Activated naive CD4-positive, alpha-beta T cell treated with anti-CD3 and anti-CD28 coated beads, Interleukin-2, amount 50 U/mL, for 16 hours (primary cell): ENCODE measurements at places on chromosomes 5 and 9.
A peak's percentile ranks its signal among the peaks of the same experiment; 100 is the strongest.

- peak; percentile 75 for DNase-seq
Observed at GRCh38 chr9:133742849-133743444, 4.8 kb upstream of the SARDH start.

DNA sequence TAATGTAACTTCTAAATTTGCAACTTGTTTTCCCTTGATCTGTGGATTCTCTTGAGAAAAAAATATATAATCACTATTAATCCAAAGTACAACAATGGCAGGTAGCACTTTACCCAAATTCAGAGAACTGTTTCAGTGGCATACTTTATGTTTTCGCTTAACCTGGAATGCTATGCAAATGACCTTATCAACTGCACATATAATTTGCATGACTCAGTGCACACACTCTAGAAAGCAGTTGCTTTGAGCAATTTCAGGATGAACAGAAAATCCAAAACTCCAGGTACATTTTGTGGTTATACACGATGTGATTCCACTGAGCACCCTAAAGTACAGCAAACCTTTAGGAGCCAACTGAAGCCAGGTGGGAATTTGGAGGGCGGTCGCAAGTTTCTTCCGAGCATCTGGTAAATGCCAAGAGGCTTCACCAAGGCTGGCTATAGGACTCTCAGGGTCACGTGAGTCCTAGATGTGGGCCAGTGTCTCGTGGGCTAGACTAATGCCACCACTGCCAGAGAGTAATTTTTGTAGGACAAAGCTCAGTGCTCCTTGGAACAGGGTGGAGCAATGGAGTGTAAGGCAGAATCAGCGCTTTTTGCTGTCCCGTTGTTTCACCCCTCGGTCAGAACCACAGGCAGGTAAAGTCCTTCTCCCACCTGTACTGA, 37.3 kb downstream of the DMGDH start:
- DNase-seq: no peak

GRCh38 chr9:120481248-120481647, 98.7 kb downstream of the CDK5RAP2 start:
- no peak for DNase-seq

DNA sequence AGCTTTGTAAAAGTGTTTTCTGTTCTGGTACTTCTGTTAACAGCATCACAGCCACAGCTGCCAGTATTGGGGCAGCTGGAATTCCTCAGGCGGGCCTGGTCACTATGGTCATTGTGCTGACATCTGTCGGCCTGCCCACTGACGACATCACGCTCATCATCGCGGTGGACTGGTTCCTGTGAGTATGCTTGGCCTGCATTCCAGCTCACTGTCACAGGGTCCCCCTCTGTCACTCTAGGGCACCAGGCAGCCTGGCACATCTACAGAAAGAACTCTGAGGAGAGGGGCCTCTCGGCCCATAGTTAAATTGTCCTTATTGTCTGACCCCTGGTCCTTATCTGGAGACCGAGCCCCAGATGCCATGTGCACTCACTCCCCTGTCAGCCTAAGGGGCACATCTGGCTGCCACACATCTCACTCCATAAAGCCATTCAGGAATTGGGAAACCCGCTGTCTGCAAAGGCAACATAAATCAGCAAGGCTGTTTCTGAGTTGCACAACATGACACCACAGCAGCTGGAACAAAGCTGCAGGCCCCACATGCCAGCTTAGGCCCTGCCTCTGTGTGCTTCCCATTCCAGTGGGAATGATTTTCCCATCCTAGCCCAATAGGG, 77.5 kb downstream of the SLC1A3 start:
- DNase-seq: no peak

GRCh38 chr5:40436535-40437237, 243.0 kb upstream of the PTGER4 start:
- peak; percentile 22 for DNase-seq

DNA sequence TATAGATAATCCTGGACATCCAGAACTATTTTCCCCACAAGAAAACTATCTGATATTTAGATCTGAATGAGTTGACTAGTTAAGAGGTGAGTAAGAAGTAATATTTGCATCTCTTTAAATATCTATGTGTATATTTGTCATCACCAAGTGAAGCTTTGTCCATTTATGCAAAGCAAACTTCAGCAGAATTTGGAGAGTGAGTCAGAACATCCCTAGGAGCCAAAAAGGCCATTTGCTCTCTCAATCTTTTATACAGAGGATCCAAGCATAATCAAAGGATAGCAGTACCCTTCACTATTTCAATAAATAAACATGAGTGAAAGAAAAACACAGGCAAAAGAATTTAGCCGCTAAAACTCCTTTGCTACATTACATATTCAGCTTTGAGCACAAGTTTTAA, 454.4 kb downstream of the NR2F1-AS1 start:
- DNase-seq: no peak

DNA sequence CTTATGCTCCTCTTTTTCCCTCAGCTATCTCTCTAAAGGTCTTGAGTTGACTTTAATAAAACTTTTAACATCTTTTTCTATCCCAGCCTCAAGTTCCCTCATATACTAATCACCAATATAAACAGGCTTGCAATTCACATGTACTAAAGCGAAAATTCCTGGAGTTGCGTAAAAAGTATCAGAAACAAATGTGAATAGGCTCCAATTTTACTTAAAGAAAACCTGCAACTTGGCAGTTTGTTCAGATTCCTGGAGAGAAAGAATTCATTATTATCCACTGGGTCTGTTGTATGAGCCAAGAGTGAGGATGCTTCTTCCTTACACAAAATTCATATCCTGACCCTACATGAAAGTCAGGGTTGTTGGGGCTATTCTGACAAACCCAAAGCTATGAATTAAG, 384.2 kb downstream of the DTWD2 start:
- no peak for DNase-seq

DNA sequence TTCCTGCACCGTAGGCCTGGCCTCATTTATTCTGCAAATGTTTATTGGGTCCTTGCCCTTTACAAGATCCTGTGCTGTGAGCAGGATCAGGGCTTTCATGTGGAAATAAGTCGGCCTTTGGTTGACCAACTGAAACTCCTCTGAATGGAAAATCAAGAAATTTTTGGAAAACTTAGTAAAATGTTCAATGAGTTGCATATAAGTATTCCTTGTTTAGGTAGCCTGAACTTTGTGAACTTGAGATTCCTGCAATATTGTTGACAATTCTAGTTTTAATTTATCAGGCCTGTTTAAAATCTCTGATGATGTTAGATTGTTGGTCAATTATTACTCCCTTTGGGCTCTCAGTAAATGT, 1.1 kb downstream of the MAML1 start:
- DNase-seq: no peak

- no peak for DNase-seq
Observed at GRCh38 chr9:99567436-99567835, 254.2 kb upstream of the NR4A3 start.

DNA sequence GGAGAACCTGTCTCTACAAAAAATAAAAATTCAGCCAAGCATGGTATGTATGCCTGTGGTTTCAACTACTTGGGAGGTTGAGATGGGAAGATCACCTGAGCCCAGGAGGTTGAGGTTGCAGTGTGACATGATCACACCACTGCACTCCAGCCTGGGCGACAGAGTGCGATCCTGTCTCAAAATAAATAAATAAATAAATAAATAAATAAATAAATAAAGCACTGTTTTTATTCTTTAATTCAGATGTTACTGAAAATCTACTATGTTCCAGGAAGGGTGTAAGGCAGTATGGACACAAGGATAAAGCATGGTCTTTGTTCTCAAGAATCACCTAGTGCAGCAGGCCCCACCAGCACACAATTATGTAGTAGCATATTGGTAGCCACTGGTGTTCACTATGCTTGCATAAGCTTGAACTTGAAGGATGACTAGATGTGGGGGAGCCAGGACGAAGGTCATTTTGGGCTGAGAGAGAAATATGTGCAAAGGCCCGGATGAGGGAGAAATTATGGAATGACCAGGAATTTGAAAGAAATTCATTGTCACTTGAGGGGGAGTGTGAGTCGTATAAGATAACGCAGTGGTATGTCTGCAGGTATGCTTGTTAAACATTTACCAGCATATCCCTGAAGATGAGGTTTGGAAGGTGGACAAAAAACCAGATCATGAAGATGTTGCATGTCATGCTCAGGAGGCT, 70.2 kb upstream of the CD180 start:
- DNase-seq: no peak

- no peak for DNase-seq
Observed at GRCh38 chr9:82512728-82513127, 524.2 kb downstream of the SPATA31D1 start.

DNA sequence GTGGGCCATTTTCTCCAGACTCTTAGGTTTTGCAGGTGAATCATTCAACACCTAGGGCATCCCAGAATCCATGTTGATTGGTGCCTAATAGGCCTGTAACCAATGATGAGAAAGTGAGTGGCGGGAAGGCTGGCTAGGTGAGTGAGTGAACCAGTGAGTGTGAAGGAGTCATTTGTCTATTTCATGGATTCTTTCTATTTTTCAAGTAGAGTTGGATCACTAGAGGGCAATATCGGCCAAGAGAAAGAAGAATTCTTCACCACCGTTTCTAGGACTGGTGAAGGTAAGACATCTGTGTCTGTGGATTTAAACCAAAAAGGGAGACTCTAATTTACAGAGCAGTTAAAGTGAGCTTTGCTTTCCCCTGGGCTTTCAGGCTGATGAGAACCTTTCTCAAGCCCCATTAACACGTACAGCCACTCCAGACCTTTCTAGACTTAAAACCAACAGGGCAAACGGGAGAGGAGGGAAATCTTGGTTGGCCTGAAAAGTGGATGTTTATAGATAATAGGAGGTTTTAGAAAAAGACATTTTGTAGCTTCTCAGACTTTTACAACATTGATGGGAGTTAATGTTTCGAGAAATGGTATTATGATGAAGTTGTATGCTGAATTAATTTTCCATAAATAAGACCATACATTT, 114.3 kb upstream of the IL12B start:
- DNase-seq: no peak

DNA sequence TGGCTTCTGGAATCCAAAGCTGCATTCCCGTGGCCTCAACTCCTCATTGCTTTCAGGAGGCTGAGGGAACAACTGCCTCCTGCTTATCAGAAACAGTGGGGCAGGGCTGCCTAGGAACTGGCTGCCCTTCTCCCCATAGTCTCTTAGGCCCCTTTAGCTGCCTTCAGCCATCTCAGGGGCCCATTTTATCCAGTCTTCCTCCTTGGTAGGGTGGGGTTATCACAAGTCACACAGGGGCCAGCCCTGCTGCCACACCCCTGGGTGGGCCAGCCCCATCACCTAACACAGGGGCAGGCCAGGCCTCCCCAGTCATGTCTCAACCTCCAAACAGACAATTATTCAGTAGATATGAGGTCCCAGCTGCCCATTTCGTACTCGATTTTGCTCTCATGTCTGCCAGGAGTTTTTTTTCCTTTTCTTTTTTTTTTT, 3.9 kb downstream of the ALAD start:
- no peak for DNase-seq

DNA sequence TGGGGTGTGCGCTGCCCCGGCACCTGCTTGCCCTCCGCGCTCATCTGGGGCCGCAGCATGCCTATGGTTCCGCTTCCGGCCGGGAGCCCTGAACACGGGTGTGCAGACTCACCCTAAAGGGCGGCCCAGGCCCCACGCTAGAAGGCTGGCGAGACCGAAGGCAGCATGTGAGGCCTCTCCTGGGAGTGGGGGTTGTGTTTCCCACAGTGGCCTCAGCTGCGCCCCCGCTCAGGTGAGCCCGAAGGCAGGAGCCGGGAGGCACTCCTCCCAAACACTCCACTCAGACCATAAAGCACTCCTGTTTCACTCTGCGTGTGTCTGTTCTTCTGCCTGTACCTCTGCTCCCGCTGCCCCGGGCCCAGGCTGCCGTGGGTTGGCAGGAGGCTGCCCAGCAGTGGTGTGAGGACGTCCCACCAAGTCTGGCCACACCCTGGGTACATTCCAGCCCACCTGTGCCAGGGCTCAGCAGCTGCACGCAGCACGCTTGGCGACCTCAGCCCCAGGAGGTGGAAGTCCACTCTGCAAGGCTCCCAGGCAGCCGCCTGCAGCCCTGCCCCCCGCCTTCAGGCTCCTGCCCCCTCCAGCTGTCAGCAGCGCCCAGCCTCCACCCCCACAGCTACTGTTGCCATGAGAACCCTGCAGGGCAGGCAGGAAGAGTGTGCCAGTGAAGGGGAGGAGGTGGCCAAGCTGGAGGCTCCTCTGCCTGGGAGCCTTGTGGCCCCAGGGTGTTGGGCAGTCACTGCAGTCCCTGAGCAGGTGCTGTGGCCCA, 1.2 kb upstream of the AJM1 start:
- DNase-seq: no peak

DNA sequence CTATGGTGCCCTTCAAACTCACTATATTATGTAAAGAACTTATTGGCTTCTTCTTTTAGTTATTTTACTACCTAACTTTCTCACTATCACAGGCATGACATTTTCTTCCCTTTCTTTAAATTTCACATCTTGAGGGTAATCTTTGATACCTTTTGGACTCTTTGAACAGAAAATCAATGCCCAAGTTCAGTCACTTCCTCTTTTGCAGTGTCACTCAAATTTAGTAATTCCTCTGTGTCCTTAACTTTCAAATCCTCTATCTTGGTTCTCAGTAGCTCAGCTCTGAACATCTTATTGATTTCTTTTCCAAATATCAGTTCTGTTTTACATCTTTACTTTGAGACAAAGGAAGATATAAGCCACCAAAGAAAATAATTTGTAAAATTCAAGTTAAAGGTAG, 25.5 kb downstream of the CNTLN start:
- no peak for DNase-seq

DNA sequence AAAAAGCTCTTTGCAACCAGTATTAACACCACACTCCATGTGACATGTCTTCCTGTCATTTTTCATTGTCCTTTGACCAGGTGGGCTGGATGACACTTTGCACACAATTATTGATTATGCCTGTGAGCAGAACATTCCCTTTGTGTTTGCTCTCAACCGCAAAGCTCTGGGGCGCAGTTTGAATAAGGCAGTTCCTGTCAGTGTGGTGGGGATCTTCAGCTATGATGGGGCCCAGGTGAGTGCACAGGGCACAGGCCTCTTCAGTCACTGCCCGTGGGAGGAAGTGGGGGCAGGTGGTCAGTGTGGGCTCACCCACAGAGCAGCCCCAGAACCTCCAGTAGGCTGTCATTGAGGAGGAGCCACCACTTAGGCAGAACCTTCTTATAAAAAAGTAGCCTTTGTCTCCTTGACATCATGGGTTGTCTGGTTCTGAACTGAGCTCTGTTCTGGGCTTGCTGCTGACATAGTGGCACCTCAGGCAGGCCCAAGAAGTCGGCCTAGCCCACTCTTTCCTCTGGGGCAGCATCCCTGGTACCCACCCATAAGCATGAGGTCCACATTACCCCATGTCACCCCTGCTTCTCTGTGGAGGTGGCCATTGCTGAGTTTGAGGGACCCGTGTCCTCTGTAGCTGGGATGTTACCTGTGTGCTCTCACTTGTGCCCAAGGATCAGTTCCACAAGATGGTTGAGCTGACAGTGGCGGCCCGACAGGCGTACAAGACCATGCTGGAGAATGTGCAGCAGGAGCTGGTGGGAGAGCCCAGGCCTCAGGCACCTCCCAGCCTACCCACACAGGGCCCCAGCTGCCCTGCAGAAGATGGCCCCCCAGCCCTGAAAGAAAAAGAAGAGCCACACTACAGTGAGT, 39.3 kb downstream of the SECISBP2 start:
- DNase-seq: no peak

DNA sequence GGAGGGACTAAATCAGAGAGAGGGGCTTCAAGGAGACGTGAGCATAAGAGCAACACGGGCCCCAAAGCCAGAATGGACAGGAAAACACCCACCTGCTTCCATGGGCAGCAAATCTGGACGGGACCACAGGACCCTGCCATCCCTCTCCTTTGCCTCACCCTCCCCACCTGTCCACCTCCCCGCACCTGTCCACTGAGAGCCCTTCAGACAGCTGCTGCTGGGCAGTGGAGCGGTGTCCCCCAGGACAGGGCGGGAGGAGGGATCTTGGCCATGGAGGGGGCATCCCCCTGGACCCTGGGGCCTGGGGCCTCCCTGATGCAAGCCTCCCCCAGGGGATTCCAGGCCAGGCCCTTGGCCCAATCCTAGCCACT, 2.6 kb downstream of the CCDC183 start:
- no peak for DNase-seq
